Cerebellum (tissue), 4 donors: ENCODE measurements at places on chromosomes 16 and 17.

GRCh38 chr16:2437032-2437790 lies 8.0 kb downstream of the CCNF start:
- DNase-seq, result no peak

DNA sequence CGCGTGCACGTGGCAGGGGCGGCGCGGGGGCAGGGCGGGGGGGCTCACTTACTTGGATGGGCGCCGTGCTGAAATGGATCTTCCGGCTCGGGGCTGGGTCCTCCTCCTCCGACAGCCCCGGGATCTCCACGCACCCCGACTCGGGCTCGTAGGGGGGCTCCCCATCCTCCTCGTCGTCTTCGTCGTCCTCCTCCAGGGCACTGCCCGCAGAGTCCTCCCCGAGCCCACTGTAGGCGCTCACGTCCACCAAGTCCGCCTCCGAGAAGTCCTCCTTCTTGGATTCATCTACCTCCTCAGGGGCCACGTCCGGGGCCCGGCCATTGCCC lies 1.4 kb downstream of the PPP1R9B start:
- DNase-seq, result no peak

DNA sequence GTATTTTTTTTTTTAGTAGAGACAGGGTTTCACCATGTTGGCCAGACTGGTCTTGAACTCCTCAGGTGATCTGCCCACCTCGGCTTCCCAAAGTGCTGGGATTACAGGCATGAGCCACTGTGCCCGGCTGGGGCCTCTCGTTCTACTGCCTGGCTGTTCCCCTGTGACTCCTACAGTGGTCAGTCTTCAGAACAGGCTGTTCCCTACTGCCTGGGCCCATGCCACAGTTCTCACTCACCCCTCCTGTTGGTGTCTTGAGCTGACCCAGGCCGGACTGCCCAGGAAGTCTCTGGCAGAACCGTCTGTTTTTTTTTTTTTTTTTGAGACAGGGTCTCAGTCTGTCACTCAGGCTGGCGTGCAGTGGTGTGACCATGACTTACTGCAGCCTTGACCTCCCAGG lies 3.3 kb downstream of the CDK3 start:
- DNase-seq, result no peak

DNA sequence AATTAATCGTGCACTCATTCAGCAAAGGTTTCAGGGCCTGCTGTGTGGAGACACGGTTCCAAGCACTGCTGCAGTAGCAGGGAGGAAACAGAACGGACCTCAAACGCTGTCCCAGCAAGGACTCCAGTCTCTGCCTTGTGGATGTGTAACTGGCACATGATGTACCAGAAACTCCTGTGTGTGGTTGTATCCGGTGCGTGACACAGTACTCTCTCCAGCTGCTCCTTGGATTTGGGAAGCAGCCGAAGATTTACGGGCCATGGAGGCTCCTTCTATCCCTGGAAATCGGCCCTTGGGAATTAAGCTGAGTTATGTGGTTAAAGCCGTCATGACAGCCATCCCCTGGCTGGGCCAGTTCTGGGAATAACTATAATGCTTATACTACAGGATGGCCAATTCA lies 8.5 kb upstream of the ANKRD11 start:
- no peak for DNase-seq

DNA sequence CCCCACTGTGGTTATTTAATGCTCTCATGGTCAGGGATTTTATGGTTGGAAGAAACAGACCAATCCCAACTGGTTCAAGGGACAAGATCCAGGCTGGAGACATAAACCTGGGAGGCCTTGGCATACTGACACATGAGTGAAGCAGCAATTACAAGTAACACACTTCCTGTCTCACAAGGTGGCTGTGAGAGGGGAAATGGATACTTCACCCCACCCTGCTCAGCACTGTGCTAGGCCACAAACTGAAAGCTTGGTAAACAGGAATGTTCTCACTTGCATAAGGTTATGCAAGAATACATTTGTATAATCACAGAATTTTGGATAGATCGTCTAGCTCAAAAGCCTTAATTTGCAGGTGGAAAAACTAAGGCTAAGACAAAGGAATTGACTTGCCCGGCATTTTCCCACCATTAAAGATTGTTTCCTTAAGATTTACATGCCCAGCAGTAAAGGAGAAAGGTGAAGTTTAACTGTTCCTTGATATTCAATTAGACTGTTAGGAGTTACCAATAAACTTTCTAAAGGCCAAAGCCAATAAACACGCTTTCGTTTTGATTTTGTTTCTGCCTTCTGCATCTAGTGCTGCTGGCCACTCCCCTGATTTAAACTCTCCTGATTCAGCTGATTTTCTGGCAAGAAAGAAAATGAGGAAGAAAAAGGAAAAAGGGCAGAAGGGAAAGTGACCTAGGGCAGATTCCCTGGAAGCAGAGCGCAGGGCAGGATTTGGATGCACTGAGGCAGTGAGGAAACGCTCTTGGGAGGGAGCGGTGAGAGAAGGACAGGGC lies 215.6 kb upstream of the CDH5 start:
- no peak for DNase-seq

GRCh38 chr16:68402748-68403040 lies 45.6 kb downstream of the SMPD3 start:
- no peak for DNase-seq

GRCh38 chr16:49556606-49557446 lies 183.2 kb downstream of the C16orf78 start:
- no peak for DNase-seq

- DNase-seq, result no peak
Measured at GRCh38 chr16:67967958-67968399, 458 bp downstream of the SLC12A4 start.

DNA sequence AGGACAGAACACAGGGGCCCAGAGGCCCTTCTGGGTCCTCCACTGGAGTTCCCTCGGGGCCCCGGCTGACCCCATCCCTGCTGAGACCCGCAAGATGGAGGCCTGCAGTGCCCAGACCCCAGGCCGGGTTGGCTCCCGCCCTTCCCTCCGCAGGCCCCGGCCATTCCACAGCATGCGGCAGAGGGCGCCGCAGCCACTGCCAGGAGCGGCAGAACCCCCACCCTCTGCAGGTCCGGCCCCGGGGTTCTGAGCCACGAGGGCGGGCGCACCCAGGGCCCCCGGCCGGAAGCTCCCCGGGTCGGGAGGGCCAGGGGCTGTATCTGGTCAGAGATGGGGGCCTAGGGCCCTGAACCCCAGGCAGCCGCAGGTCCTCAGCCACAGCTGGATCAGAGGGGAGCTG lies 2.4 kb upstream of the PERCC1 start:
- DNase-seq, result no peak

DNA sequence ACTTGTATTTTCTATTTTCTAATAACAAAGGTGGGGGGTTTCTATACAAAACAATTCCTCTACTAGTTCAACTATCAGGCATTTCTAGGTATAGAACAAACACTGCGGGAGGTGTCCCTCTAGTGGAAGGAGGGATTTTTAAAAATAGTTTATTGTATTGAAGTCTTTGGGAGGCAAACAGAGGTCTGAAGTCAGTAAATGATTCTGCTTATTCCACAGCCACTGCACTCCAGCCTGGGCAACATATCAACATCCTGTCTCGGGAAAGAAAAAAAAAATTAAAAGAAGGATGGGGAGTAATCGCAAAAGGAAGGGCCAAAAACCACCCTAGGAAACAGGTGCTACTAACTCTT lies 648 bp upstream of the ERCC4 start:
- peak; percentile 15 for DNase-seq

DNA sequence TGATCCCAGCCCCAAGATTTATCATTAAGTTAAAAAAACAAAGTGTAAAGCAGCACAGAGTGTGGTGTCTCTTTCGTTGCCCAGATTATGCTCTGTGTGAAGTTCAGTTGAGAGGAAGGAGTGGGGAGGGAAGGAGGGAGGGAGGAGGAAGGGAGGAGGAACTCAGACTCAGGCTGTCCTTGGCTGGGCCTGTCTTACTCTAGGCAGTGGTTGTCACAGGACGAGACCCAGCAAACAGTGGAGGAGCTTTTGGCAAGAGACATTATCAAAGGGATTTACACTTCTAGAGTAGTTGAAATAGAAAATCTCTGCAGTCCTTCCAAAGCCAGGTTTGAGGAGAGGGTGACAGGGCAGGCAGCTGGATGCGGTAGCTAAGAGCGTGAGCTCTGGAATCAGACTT lies 27.8 kb downstream of the KNOP1 start:
- DNase-seq, result no peak

DNA sequence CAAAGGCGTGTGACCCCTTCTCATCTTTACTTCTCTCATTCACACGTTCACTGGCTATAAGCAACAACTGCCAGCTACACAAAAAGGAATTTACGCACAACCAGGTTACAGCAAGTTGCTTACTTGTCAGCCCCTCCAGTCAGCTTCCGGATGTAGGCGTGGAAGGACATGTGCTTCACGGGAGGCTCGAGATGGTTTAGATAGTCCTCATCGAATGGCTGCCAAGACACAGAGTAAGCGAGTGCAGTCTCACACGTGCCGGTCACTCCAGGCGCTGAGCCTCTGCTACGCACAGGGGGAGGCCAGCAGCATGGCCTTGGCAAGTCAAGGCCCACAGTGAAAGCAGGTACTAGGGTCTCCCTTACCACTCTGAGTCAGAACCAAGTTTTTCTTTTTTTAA lies 28.3 kb downstream of the NPLOC4 start:
- DNase-seq, result no peak

DNA sequence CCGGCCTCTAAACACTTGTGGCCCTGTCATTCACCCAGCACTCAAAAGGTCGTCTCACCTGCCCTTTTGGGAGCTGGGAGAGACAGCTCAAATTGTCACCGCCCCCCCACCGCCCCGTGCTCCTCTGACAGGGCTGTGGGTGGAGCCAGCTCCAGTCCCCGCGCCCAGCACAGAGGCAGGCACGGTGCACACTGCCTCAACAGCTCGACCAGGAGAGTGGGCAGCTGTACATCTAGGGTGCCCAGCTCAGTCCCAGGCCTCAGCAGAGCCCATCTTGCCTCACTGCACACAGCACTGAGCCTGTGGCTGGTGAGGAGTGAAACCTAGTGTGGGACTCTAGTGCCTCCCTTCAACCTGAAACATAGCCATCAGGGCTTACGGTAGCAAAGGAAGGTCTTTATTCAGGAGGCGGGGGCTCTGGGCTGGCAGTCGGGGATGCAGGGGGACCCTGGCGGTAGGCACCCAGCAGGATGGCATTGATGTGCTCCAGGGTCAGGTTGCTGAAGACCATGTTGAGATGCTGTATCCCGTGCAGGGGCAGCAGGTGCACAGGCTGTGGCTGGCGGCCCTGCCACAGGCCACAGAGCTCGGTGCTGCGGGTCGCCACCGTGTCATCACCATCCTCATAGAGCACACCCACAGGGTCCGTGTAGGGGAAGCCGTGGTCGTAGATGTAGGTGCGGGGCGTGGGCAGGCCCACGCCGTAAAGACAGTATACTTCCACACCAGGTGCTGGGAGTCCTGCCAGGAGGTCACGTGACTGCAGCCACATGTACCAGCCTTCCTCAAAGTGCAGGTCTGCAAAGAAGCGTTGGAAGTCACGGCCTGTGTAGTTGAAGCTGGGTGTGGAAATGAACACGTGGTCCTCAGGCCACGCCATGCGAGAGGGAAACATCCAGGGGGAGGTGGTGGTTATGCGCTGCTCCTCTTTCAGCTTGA lies 3.1 kb upstream of the PSMB10 start:
- no peak for DNase-seq

GRCh38 chr17:73291260-73291801 lies 20.5 kb downstream of the CDC42EP4 start:
- no peak for DNase-seq

DNA sequence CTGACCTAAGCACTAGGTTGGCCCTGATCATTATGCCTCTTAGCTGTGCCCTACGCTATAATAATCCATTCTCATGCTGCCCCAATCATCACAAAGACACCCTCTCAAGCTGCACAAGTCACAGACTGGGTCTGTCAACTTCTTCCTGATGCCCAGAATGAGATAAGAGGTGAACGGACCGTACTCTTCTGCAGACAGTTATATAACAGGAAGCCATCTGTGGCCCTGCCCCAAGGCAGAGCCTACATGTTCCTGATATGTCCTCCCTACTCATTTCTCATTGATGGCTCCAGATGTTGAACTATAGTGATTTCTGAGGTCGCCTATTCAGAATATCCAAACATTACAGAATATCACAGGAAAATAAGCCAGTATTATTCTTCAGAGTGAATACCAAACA lies 471.6 kb upstream of the ERCC4 start:
- DNase-seq, result no peak

GRCh38 chr17:29461483-29462206 lies 71.5 kb downstream of the TAOK1 start:
- DNase-seq, result no peak

- no peak for DNase-seq
Measured at GRCh38 chr17:36133602-36134236, 30.1 kb downstream of the CCL4 start.

- no peak for DNase-seq
Measured at GRCh38 chr17:71938340-71939010, 182.3 kb upstream of the SOX9 start.

DNA sequence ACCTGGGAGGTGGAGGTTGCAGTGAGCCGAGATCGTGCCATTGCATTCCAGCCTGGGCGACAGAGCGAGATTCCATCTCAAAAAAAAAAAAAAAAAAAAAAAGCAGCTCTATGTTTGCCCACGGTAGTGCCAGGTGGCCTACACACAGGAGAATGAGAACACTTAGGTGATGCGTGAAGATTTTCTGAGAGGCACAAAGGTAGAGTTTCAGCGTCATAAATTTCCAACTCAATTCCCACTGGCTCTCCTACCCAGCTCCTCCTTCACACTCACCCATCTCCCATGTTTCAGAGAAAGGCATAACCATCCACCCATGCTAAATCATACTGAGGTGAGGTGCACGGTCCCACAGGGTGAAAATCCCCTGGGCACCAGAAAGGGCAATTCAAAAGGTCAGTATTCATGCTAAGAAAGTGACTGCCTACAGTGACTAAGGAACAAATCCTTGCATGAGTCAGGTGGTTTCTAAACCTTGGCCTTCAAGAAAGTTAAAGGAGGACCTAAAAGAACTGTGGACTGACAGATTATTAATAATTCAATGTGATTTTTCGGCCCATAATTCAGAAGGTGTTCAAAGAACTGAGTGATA lies 4.8 kb downstream of the DCAKD start:
- DNase-seq, result no peak

DNA sequence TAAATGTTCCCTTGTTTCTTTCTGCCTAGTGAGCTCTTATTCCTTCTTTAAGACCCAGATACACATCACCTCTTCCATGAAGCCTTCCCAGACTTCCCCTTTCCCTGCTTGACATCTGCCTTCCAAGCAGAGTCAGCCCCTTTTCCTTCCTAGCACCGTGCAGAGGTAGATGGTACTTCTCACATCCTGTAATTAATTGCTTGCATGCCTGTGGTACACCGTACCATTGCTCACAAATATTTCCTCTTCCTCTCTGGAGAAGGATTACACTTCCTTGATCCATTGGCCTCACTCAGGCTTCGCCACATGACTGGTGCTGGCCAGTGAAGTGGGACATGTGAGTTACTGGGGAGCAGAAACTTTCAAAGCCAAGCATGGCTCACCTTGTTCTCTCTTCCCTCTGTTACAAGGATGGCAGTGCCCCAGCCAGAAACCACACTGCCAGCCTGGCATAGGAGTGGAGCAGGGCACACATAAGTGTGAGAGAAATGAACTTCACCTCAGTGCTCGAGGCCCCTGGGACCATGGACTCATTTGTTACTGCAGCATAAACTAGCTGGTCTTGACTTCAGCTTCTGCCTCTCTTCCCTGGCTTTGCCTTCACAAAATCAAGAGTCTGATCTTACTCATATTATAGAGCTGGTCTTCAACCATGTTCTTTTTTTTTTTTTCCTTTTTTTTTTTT lies 44.0 kb downstream of the SOST start:
- DNase-seq, result no peak

- DNase-seq, result no peak
Measured at GRCh38 chr16:48143812-48144368, 11.9 kb downstream of the ABCC12 start.

GRCh38 chr16:29747947-29748759 lies 2.4 kb upstream of the C16orf54 start:
- no peak for DNase-seq
